CD4-positive, alpha-beta T cell (primary cell): ENCODE measurements at places on chromosomes 16 and 17.

DNA sequence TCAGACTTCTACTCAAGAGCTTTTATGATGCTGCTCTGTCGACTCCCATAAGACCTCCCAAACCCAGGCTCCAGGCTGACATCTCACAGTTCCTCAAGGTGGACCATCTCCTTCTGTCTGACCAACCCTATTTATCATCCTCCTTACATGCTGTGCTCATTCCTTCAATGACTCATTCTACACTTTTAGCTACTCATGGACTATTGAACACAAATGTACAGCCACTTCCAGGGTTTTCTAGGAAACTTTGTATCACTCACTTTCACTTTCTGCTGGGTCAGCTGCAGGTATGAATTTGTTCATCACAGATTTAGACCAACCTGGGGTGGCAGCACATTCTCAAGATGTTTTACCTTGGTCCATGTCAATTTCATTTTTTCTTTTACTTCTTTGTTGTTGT, 162.4 kb upstream of the FAM20A start:
- DNase-seq = no peak

- no peak for DNase-seq
Measured at GRCh38 chr17:9221922-9222180, 200.5 kb downstream of the NTN1 start.

GRCh38 chr16:6643080-6643686, 689.5 kb upstream of the RBFOX1 start:
- DNase-seq = peak; percentile 4

- DNase-seq = no peak
Measured at GRCh38 chr17:61017317-61018006, 339.8 kb downstream of the BCAS3 start.
